Cardiac muscle cell (in vitro differentiated cells and primary cell): ENCODE measurements at places on chromosomes 2 and 18. TPM values are rescaled to one million over a fixed set of nuclear protein-coding genes. Genes with fewer than 3 reads are reported as not detected.

The RTP5 gene
- total RNA-seq: not detected in 2 replicates

The MYCN gene
- total RNA-seq: 48.1 and 72.5 TPM in 2 replicates

DNA sequence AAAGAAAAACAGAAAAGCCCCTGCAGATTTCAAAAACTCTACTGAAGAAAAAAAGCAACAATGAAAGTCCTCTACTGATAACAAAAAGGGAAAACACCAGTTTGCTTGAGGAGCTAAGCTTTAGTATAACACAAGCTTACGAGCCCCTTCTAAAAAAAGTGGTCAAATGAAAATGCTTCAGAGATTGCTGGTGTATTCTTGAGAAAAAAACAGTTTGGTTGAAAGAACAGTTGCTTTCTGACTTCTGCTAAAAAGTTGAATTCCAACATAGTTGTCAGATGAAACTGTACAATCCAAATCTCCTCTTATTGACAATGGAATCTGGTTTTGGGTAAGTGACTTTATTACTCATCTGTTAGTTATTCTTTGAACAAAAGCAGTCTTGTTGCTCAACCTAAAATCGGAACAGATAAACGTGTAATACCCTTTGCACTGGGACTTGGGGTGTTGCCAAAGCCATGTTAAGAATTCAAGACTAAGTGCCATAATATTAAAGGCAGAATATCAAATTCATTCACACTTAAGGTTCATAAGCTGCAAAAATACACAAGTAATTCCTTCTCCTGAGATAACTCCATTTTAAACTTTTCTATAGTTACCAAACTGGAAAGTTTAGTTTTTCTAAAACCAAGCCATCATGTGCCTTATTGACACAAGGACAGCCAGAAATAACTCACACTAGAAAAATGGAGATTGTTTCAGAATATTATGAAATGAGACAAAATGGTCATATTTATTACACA lies 45.3 kb upstream of the SPAG16 start:
- DNase-seq: no peak

DNA sequence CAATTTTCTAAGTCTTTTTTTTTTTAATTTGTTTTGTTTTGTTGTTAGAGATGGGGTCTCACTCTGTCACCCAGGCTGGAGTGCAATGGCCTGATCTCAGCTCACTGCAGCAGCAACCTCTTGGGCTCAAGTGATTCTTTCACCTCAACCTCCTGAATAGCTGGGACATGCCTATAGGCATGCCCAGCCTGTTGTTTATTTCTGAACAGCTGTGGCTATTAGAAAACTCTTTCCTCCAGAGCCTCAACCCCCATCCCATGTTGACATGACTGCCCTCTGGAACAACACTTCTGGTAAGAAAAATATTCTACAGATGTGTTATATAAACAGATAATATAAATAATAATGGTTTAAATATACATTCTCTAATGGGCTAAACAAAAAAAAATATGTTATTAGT lies 44.4 kb upstream of the TWSG1 start:
- DNase-seq: no peak

DNA sequence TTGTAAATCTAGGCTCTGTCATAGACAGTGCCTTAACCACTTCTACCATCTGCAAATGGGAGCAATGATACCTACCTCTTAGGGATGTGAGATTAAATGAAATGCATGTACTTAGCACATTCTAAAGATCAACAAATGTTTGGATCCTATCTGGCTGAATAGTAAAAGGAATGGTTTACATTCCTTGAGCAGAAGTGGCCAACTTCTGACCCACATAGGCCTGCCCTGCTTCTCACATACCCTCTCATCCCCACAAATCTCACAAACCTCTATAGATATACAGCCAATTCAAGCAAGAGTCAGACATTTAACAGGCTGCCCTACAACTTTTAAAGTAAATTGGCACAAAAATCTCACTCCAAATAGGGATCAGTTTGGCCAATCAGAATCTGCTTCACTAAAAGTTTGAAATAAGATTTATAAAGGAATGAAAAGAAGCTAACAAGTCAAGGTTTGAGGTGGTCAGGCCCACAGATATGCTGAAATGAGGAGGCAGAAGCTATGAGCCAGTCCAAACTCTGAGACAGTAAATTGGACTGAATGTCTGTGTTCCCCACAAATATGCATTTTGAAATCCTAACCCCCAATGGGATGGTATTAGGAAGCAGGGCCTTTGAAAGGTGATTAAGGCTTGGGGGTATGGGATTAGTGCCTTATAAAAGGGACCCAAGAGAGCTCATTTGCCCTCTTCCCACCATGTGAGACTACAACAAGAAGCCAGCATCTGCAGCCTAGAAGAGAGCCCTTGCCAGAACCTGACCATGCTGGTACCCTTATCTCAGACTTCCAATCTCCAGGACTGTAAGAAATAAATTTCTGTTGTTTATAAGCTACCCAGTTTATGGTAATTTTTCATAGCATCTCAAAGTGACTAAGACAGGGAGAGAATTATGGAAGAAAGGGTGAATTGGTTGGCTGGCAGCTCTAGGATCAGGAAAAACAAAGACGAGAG lies 227.8 kb upstream of the RBMS1 start:
- no peak for DNase-seq

DNA sequence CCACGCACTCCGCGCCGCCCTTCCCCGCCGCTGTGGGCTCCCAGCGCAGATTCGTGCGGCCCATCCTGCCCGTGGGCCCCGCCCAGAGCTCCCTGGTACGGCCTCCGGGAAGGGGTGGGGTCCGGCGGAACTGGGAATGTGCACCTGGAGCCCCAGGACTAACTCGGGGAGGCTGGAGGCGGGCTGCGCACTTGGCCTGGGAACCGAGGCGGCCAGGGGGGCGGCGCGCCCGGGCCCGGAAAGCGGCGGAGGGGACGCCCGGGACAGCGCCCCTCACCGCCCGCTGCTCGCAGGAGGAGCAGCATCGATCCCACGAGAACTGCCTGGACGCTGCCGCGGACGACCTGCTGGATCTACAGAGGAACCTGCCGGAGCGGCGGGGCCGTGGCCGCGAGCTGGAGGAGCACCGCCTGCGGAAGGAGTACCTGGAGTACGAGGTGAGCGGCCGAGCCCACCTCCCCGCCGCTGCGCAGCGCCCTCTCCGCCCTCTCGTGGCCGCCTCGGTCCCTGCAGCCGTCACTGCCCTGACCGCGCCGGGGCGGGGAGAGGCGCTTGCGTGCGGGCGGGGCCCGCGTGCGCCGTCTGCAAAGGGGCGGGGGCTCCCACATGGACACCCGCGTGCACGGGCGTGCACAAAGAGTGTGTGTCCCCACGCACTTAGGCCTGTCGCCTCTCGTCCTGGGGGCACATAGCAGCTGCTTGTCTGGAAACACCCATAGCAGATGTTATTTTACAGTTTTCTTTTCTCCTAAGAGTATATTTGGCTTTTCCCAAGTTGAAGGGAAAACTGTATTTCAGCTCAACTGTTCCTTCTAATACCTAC lies 25.2 kb downstream of the PSD4 start:
- peak; percentile 84 for DNase-seq

DNA sequence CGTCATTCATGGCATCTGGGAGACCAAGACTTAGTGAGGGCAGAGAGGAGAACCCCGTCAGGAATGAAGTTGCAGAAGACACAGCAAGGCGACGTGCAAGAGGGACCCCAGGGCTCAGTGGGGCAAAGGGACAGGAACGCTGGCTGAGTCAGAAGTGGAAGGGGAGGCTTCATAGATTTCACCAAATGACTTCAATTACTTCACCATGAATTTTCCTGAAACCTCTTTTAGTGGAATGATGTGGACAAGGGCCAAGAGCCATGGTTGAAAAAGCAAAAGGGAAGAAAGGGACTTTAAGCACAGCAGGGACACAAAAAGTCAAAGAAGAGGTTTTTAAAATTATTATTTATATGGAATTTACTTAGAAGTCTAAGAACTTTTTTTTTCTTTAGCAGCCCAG lies 141.6 kb upstream of the PID1 start:
- DNase-seq: no peak

The SCN2A gene
- 0.07 and 0.95 TPM in 2 replicates for total RNA-seq

The NT5DC4 gene
- not detected in 2 replicates for total RNA-seq

GRCh38 chr2:145623136-145623535 lies 1103.2 kb upstream of the ZEB2 start:
- DNase-seq: peak; percentile 46

The RGPD6 gene
- 33.9 and 59.7 TPM in 2 replicates for total RNA-seq

DNA sequence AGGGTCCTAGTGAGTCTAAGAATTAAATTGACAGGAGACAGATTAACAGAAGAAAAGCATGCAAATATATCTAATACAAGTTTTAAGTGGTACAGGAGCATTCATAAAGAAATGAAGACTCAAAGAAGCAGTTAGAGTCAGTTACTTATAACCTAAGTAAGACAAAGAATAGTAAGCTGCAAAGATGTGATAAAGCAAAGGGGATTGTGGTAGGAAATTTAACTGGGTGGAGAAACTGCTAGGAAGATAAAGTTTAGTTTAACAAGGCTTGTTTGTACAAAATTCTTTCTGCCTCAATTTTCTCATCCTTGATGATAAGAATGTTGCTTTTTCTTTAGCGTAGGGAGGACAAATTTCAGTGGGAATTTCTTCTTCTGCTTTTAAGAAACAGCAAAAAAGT lies 35.5 kb upstream of the ST6GAL2 start:
- DNase-seq: no peak

DNA sequence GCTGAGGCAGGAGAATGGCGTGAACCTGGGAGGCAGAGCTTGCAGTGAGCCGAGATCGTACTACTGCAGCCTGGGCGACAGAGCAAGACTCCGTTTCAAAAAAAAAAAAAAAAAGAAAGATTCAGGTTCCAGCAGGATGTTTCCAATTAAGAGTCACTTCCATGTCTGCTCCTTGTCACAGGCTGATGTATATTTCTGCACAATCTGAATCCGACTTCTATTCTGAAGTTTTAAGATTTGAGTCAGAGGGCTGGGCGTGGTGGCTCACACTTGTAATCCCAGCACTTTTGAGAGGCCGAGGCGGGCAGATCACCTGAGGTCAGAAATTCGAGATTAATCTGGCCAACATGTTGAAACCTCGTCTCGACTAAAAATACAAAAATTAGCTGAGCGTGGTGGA lies 24.7 kb downstream of the SNRPD1 start:
- DNase-seq: no peak

GRCh38 chr2:95043300-95044093 lies 18.0 kb downstream of the MAL start:
- peak; percentile 91 for DNase-seq

GRCh38 chr2:227933884-227934283 lies 62.5 kb downstream of the DAW1 start:
- peak; percentile 19 for DNase-seq

The GRB14 gene
- total RNA-seq: 6.4 and 7.8 TPM in 2 replicates

DNA sequence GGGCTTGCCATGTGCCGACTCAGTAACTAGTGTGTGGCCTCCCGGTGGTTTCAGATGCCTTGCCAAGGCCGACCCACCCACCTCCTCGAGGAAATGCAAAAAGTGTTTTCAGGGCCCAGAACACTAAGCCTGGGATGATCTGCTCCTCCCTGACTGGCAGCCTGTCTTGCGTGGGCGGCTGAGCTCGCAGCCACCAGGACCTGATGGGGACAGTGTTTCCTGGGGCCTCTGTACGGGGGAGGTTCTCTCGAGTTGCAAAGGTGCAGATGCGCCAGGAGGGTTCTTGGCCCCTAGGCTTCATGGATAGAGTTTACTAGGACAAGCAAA lies 85.2 kb downstream of the GLI2 start:
- DNase-seq: no peak

The MEP1B gene
- total RNA-seq: 0.04 and 0.09 TPM in 2 replicates

The ST3GAL5 gene
- 8.1 and 12.5 TPM in 2 replicates for total RNA-seq

The LRP1B gene
- total RNA-seq: 2.4 and 2.5 TPM in 2 replicates

The POTEI gene
- total RNA-seq: 1.2 and 2.4 TPM in 2 replicates

DNA sequence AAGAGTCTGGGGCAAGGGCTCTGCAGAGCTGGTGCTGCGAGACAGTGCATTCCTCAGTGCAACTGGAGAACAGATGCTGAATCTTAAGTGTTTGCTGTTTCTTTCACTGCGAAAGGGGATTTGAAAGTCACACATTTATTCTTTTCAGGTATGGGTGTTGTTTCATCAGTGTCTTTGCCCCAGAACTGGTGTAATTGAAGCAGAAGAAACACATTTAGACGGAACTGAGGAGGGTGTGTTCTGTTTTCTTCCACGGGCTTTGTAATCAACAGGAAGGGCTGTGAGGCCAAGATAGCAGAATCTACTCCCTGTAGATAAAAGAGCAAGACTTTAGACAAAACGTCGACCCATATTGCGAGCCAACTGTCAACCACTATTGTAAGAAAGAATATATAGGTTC lies 151.9 kb downstream of the EPHA4 start:
- no peak for DNase-seq

The ALK gene
- 0.88 and 4.3 TPM in 2 replicates for total RNA-seq

The HDLBP gene
- 313 and 329 TPM in 2 replicates for total RNA-seq

- no peak for DNase-seq
Measured at GRCh38 chr2:24047703-24048033, 477 bp upstream of the WDCP start.

DNA sequence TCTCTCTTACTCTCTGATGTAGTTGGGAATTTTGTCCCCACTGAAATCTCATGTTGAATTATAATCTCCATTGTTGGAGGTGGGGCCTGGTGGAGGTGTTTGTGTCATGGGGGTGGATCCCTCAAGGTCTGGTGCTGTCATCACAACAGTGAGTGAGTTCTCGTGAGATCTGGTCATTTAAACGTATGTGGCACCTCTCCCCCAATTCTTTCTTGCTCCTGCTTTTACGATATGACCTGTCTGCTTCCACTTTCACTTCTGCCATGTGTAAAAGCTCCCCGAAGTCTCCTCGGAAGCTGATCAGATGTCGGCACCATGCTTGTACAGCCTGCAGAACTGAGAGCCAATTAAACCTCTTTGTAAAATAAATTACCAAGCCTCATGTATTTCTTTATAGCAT lies 337.8 kb upstream of the CDH2 start:
- no peak for DNase-seq

The LYPD1 gene
- 2.3 and 2.7 TPM in 2 replicates for total RNA-seq

The IRS1 gene
- total RNA-seq: 18.5 and 40.4 TPM in 2 replicates

DNA sequence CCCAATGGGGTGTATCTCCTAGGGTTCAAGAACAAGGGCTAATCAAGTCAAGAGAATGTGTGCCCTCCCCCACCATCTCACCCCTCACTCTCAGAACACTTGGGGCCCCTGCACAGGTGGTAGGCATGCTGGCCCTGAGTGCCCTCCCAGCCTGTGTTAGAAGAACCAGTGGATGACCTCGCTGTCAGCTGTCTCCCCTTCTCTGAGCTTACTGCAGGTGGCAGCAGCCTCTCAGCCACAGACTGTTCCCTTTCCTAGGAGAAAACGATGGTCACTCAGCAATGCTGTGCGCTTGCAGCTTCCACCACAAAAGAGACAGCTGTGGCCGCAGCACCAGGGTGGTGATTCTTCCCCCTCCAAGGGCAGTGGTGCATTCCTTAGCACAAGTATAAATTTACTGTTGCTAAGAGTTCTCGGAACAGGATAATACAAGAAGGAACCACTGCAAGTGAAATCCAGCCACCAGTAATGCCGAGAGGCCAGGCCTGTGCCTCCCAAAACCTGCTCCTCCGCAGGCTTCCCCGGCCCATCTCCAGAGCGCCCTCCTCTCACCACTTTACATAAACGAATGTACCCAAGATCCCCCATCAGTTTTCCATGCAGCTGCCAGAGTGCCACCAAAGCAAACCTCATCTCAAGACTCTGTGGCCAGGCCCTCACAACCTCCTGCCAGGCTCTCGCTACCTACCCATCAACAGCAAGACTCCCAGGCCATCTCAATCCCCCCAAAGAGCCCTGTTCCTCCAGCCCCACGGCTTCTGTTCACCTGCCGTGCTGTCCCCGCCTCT lies 935 bp upstream of the RAMP1 start:
- DNase-seq: peak; percentile 84

The GAREM2 gene
- 1.2 and 1.6 TPM in 2 replicates for total RNA-seq

The ABHD1 gene
- 0.27 and 0.56 TPM in 2 replicates for total RNA-seq
